ENCODE measurements at places on chromosomes 2 and 18.

- DNase-seq: no peak
Measured at GRCh38 chr2:185245806-185246205, 492.8 kb upstream of the FSIP2 start.

DNA sequence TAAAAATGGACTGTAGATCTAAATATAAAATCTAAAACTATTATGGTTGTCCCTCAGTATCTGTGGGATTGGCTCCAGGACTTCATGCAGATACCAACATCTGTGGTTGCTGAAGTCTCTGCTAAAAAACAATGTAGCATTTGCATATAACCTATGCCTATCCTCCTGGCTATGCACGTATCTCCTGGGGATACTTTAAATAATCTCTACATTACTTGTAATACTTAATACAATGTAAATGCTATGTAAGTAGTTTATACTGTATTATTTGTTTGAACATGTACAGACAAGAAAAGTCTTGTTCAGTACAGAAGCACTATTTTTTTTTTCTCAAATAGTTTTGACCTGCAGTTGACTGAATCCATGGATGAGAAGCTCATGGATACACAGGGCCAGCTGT is 134.9 kb downstream of the ZAP70 start:
- DNase-seq: no peak

GRCh38 chr2:142472382-142472781 is 341.6 kb upstream of the LRP1B start:
- DNase-seq: no peak

- DNase-seq: no peak
Measured at GRCh38 chr2:114001937-114002336, 112.0 kb downstream of the ACTR3 start.

DNA sequence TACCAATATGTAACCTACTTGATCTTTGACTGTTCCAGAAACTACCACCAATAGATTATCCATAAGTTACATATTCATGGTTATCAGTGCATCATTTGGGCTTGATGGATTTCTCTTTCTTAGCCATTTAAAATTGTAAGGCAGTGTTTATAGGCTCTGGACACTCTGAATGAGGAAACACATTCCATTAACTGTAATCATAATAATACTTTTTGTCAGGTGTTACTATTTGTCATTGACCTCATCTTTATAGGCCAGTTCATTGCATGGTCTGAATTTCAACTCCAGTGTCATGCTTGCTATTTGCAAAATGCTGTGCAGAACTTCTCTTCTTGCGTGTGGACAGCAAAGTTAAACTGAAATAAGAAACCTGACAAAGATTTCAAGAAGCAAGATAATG is 1340.2 kb upstream of the ZEB2 start:
- no peak for DNase-seq

DNA sequence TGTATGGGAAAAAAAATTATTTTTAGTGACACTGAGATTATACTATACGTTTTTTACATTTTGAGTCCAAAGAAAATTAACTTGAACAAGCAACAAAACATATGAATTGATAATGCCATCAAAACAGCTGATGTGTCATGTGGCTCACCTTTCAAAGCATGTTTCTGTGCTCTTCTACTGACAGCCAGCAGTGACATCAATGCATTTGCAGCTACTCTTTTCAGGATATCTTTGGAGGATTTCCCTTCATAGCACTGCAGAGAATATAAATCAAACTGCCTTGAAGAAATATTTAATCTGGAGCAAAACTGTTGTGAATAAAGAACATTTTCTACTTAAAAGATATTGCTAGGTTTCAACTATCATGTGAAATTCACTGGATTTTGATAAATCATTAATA is 83.1 kb upstream of the CD226 start:
- no peak for DNase-seq

GRCh38 chr2:146477383-146477782 is 1367.4 kb upstream of the ACVR2A start:
- no peak for DNase-seq

DNA sequence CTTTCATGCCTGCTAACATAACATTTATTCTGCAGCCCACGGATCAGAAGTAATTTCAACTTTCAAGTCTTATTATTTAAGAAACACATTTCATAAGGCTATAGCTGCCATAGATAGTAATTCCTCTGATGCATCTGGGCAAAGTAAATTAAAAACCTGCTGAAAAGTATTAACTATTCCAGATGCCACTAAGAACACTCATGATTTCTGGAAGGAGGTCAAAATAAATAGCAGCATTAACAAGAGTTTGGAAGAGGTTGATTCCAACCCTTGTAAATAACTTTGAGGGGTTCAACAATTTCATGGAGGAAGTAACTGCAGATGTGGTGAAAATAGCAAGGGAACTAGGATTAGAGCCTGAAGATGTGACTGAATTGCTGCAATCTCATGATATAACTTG is 77.6 kb downstream of the CCDC148 start:
- no peak for DNase-seq

GRCh38 chr2:134169788-134170187 is 84.1 kb upstream of the MGAT5 start:
- DNase-seq: no peak

DNA sequence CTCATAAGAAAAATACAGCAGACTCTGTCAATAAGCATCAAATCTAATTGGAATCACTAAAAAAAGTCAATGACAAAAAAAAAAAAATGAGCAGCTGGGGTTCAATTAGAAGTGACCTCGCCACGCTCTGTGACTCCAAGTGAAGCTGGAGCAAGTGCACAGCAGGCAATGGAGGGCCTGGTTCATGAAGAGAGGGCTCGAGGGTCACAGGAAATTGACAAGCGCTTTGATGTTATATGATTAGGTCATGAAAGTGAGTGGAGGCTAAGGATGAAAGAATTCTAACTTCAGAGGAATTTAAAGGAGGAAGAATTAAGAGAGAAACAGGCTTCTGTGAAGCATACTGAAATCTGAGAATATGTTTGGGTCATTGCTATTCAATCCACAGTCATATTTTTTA is 85.4 kb upstream of the TMEM18 start:
- DNase-seq: no peak

Data from AG08395 (cell line).